SW480 (cell line): ENCODE measurements at places on chromosomes 5 and 9.

GRCh38 chr5:43401827-43402226, 10.4 kb downstream of the CCL28 start:
- no peak for DNase-seq

DNA sequence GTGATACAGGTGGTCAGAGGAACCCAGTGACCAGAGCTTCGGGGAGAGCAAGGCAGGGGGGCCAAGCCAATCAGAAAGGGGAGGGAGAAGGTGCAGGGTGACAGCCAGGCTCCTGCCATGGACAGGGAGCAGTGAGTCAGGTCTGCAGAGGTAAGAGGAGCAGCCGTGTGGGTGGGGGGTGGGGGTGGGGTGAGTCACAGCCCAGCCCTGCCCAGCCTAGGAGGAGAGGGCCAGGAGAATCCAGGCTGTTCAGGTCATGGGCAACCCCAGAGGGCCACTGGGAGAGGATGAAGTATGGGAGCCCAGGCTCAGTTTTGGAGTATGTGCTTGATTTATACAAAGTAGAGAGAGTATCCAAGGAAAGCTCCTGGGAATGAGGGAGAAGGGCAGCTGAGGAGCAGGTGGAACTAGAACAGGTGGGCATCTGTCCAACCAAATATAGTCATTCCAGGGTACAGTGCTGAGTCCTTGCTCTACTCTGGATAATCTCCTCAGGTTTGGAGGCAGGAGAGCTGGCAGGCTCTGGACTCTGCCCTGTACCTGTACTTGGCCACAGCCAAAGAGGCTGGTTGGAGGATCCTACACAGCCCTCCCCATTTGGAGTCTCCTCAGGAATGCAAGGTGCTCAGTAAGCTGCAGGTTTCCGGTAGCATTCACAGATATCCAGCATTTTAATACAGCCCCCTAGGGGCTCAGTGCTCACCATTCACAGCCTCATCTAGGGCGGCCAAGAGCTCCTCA, 1.6 kb downstream of the HBEGF start:
- peak; percentile 86 for DNase-seq

- no peak for DNase-seq
These were observed 32.1 kb downstream of the LCP2 start for GRCh38 chr5:170265522-170265921.

GRCh38 chr9:92097997-92098482, 17.2 kb downstream of the SPTLC1 start:
- peak; percentile 95 for DNase-seq

DNA sequence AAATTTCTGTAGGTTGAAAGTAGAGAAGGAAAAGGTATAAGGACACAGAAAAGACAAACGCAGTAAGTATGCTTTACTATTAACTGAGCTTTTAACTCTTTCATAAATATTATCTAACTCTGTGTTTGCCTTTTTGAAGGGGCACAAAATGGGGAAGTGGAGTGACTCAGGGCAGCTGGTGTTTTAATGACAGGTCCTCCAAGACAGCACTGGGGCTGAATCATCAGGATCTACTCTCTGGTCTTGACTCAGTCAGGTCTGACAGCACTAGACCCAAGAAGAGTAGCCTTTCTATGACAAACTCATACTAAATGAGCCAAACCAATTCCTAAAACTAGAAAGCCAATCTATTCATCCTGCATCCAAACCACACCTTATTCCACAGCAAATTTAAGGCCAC, 102.2 kb downstream of the APTX start:
- DNase-seq, result no peak

DNA sequence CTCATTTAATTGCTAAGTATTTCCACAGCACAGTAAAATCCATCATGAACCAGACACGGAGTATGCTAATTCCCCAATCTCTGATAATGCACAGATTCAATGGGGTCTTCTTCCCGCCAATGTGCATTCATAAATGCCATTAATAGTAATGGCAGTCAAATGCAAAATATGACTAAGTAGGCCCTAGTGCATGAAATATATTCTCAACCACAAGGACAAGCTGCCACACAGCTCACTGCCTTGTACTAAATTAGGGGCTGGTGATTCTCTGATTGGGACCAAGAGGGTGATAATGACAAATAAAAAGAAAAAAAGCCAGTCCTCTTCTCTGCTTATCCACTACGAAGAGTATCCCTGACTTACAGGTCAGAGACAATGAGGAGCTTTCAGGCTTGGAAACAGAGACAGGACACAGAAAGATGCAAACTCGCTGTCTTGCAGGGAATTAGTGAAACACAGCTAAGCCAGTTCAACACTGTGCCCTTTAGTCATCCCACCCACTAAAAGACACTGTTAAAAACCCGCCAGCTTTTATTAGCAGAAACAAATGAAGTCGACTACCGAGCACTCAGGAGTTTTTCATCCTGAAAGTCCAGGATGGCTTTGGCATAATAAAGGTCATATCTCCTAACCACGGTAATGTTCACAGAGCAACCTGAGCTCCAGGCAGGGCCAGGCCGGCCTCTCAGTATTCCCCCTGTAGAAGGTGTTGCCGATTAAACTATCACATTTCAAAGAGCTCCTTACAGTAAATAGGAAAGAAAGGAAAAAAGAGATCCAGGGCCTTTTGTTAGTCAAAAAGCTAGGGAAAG, 148.1 kb downstream of the EBF1 start:
- DNase-seq, result no peak

- DNase-seq, result no peak
These were observed 237.8 kb upstream of the GAS1 start for GRCh38 chr9:87184956-87185642.

DNA sequence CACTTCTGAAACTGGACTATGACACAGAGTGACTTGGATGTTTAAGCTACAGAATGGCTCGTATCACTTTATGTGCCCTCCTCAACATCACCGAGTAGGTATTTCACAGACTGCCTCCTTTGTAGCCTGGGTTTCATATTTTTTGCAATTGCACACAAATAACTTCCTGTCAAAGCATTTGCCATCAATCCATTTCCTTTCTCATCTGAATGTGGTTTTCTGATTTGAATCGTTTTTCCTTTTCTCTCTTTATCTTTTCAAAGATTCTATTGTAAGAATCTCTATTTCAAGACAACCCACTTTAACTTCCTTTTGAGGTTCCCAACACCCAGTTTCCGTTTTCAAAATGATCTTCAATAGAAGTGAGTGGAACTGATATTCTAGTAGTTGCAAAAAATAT, 563.8 kb upstream of the ARRDC3 start:
- DNase-seq, result no peak

- peak; percentile 27 for DNase-seq
These were observed 424.7 kb downstream of the RAB3C start for GRCh38 chr5:59007460-59008063.

DNA sequence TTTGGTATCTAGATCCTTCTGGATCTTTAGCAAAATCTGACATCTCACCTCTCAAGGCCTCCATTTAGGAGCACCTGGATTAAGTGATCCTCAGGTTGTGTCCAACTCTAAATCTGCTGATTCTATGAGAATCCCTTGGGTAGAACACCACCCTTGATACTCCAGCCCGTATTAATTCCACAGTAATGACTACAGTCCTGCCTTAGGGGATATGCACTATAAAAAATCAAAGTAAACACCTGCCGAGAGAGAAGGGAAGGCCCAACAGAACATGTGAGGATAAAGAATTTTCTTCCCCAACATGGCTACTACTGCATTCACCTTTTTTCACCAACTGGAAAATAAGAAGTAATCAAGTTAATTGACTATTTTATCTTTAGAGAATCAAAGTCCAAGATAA, 27.6 kb downstream of the DAP start:
- DNase-seq, result no peak

GRCh38 chr5:159132429-159133040, 32.8 kb upstream of the EBF1 start:
- DNase-seq, result no peak

- peak; percentile 73 for DNase-seq
These were observed 451.8 kb downstream of the RAB3C start for GRCh38 chr5:59034498-59035186.

DNA sequence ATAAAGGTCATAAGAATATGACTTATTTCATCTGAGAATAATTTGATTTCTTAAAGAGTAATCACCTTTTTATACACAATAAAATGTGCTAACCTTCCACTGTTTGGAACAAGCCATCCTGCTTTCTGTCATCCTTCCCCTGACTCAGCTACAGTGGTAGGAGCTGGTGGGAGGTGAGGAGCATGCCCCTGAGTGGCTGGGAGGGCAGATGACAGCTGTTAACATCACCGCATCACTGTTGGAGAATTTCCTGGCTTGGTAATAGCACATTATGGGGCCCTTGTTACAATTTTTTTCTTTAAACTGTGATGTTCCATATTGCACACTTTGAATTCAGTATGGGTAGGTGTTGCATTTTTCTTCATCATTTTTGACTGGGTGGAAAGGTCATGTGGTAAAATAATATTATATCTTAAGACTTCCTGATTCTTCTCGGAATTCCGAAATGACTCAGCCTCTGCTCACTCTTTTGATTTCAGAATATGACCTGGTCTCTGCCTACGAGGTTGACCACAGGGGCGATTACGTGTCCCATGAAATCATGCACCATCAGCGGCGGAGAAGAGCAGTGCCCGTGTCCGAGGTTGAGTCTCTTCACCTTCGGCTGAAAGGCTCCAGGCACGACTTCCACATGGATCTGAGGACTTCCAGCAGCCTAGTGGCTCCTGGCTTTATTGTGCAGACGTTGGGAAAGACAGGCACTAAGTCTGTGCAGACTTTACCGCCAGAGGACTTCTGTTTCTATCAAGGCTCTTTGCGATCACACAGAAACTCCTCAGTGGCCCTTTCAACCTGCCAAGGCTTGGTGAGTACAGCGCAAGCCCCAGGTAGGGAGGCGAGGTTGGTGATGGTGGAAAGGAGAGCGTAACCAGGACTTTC, 5.8 kb downstream of the ADAMTS16 start:
- DNase-seq, result peak; percentile 94

DNA sequence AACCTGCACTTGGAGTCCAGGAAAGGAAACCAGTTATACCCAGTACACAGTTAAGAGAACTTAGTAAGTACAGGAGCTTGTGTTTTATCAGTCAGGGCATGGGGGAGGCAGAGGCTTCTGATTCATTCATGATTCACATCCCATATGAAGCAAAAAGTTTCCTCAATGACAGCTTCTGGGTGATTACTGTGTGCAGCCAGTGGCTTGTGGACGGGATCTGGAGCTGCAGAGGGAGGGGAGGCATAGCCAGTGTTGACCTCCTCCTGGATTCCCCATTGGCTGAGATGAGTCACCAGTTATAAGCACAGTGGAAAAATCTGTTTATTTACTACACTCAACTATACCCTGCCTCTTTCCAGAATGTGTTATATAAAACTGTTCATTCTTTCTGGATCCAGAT, 17.7 kb downstream of the IL31RA start:
- peak; percentile 56 for DNase-seq

DNA sequence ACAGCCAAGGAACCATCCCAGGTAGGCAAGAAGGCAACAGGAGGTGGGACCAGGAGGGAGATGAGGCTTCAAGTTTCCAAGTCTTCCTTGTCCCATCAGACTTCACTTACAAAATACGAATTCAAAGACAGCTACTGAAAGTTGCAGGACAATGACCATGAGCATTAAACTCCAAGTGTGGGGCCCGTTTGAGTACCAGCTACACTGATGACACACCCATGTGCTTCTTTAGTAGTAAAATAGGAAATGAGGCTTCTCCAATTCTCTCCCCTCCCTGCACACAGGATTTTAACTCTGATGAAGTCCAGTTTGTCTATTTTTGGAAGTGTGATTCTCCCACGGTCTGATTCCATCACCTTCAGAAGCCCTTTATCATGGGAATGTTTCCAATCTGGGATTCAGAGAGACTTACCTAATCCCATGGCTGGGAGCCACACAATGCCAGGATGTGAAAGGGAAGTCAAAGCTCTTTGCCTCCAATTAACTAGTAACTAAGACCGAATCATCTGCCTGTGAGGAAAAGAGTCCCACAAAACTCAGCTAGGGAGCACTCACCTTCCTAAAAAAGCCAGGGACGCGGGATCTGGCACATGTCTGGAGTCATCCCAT, 222.8 kb upstream of the MSX2 start:
- DNase-seq, result no peak

GRCh38 chr9:130981002-130981755, 27.8 kb upstream of the LAMC3 start:
- DNase-seq, result no peak

DNA sequence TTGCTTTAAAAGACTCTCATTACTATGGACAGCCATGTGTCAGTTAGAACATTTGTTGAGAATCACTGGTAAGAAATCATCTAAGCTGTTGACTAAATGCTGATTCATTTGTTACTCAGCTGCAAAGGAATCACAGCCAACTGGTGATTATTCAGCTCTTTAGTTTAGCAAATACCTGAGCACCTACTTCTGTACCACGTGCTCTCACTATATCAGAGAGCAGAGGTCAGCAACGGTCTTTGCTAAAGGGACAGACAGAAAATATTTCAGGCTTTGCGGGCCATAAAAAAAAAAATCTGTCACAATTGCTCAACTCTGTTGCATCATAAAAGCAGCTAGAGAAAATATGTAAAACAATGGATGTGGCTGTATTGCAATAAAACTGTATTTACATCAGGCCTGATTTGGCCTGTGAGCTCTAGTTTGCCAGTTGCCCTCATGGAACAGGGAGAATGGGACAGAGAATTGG, 377.6 kb downstream of the DNAH5 start:
- DNase-seq, result peak; percentile 64

- DNase-seq, result peak; percentile 4
These were observed 483.9 kb upstream of the KLF4 start for GRCh38 chr9:107973451-107973850.

- no peak for DNase-seq
These were observed 79.3 kb downstream of the TLE1 start for GRCh38 chr9:81609782-81610739.

GRCh38 chr5:91706785-91707520, 323.8 kb upstream of the ARRDC3 start:
- DNase-seq, result no peak
